ENCODE measurements at places on chromosomes 1 and 21.

- DNase-seq = no peak
Measured at GRCh38 chr1:12276225-12276624, 46.4 kb downstream of the VPS13D start.

GRCh38 chr1:41612953-41613352 is 128.5 kb upstream of the EDN2 start:
- no peak for DNase-seq

DNA sequence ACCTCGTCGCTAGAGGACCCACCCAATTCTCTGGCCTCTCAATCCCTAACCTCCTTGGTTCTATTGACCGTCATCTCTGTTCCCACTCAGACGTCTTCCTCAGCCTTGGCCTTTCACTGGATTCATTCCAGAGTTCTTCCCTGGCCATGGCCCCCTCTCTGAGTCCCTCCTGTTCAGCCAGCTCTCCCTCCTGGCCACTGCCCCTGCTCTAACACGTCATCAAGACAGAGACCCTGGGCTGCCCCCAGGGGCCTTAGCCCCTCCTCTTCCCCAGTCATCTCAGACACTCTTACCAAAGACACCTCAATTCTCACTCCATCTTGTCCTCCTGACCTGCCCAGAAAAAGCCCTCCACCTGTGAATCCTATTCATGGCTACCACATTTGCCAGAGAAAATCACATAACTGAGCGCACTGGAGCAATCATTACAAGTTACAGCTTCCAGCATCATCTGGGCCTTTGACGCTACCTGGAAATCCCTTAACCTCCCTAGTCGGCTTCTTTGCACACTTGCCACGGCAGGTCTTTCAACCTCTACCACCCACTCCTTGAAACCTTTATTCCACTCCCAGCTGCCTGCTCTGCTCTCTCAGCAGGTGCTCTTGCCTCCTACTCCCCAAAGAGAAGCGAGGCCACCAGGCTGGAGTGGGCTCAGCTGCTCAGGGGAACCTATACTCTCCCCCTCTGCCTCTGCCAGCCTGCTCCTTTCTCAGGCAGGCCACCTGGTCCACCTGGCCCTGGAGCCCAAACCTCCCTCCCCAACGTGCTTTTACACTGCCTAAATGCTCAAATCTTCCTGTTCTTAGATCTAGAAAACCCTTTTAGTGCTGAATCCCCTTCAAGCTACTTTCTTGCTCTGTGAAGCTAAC is 14.0 kb downstream of the DCST2 start:
- no peak for DNase-seq

DNA sequence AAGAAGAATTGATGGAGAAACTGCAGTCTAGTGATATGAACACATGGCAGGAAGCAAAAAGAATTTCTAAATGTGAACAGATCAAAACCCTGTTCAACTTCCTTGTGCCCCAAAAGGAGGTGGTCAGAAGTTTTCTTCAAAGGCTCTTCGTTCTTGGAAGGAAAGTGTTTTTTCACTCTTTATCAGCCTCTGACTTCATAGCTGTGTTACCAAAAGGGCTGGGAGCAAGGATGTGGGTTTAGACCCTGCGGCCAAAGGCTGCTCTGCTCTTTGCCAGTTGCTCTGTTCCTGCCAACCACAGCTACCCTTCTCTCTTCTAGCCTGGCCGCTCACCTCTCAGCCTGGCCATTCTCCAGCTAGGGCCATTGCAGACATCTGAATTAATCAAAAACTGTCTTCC is 53.8 kb downstream of the PTGER3 start:
- no peak for DNase-seq

DNA sequence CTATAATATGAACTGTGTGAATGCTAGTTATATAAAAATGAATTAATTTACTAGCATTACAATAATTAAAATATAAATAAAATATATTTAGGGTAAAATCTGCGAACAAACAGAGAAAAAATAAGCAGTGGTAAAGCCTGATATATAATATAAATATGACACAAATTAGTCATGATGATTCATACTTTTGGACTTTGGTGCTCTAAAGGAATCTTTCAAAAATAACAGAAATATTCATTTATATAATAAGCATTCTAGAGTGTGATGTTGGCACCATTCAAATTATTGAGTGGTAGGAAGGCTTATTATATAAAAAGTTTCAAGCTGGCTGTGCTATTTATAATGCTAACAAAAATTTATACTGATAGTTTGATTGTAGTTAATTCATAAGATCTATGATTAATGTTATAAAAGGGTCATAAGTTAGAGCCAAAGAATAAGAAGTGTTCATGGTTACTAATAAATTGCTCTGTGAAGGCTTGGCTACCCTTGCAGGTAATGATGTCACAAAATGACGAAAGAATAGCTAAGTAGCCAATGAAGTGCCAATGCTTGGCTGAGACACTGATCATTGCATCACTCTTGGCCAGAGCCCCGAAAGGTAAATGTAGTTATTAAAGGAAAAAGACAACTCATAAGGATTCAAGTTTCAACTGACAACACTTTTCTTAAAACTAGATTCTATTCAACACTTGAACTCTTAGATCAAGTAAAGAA is 108.7 kb downstream of the USH2A start:
- DNase-seq = no peak

GRCh38 chr1:221394011-221394544 is 347.8 kb downstream of the DUSP10 start:
- DNase-seq = no peak

- no peak for DNase-seq
Measured at GRCh38 chr1:225408249-225408648, 19.6 kb downstream of the LBR start.

DNA sequence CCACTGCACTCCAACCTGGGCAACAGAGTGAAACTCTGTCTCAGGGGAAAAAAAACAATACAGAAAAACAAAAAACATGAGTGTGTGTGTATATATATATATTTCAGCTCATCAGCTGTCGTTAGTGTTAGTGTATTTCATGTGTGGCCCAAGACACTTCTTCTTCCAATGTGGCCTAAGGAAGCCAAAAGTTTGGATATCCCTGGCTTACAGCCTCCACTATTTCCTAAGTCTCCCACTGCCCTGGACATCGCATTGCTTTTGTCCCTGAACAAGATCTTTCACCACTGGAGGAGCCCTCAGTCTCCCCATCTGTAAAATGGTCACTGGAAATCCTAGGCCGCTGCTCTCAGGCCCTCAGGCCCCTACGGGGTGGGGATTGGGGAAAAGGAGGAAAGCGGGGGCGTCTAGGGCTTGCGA is 391 bp upstream of the LDLRAP1 start:
- no peak for DNase-seq

DNA sequence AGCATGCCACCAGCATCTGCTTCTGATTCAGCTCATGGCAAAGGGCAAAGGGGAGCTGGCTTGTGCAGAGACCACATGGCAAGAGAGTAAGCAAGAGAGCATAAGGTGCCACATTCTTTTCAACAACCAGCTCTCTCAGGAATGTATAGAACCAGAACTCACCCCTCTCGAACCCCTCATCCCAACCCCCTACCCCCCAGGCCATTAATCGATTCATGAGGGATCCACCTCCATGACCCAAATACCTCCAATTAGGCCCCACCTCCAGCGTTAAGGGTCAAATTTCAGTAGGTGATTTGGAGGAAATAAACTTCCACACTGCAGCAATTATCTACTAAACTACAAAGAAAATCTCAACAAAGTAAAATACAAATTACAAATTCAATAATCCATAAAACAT is 32.2 kb upstream of the LRRC7 start:
- DNase-seq = no peak
